ENCODE measurements at places on chromosomes 1 and 21.
A peak's percentile ranks its signal among the peaks of the same experiment; 100 is the strongest.

- no peak for DNase-seq
These were observed 16.4 kb upstream of the ATP1A1 start for GRCh38 chr1:116356673-116357072.

DNA sequence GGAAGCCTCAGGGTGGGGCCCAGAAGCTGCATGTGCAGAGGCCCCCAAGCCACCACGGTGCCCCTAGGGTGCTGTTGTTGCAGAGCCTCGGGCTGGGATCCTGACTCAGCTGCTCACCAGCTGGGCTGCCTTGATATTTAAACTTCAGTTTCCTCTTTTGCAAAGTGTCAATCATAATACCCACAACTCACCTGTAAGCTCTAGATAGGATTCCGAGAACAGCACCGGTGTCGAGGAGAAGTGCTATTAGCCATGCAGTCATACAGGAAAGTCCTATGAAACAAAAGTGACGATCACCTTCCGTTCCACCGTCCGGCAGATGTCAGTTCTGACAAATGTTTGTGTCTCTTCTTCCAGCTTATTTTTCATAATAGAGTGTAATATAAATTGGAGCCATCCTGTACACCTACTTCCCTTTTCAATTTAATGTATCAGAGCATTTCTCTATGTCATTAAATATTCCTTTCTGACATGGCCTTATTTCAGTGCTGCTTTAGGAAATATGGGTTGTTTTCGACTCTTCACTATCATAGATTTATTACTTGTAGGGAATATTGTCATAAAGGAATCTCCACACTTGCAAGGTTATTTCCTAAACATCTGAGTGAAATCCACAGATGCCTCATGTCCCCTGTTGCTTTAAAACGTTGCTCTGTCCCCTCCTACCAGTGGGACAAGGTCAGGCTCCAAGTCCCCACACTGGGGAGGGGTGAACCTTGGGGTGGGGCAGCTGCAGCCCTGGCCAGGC is 100.8 kb downstream of the SIK1 start:
- DNase-seq = no peak

- DNase-seq = no peak
These were observed 24.6 kb upstream of the COL9A2 start for GRCh38 chr1:40341491-40342380.

- no peak for DNase-seq
These were observed 12.4 kb upstream of the PRDM16 start for GRCh38 chr1:3056641-3057040.

DNA sequence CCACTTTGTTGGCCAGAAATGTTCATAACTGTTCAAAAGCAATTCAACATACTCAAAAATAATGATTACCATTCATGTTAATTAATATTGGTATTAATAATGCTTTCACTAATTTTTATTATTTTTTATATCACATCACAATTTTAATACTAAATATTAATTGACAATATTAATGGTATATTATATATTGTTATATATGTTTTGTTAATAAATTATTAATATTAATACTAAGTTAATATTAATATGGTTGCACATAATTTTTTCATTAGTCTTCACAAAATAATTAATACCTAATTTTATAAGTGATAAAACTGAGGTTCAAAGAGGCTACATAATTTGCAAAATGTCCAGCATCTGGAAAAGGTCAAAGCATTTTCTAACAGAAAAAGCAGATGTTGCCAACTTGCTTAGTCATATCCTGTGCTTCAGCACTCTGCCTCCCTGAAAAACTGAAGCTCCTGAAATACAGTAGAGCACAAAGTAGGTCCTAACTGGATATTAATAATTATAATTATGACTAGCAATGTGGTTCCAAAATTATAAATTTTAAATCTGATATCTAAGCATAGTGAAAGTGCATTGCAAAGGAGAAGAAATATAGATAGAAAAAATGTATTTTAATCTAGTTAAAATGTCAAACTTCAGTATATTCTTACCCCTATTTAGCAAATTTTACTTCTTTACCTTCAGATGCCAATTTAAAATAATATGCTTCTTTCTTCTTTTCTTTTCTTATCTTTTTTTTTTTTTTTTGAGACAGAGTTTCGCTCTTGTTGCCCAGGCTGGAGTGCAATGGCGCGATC is 123.2 kb upstream of the TNFSF4 start:
- DNase-seq = peak; percentile 65

- DNase-seq = peak; percentile 86
These were observed 1.1 kb upstream of the RCAN3 start for GRCh38 chr1:24501371-24502064.

GRCh38 chr1:220767312-220768125 is 19.2 kb upstream of the MTARC1 start:
- DNase-seq = no peak

DNA sequence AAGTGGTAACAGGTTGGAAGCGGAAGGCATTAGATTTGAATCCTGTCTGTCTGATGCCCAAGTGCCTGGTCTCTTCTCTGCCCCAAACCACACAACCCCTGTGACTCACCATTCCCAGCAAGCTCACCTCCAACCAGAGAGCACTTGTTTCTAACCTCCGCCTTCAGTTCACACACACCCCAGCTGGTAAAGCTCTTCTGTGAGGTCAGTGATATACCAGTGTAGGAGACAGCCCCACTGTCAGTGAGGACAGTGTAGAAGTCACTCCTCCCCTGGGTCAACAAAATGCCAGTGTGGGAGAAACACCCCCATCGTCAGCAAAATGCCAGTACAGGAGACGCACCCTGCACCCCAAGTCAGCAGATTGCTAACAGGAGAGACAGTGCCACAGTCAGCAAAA is 2.6 kb downstream of the RIMS3 start:
- peak; percentile 49 for DNase-seq

DNA sequence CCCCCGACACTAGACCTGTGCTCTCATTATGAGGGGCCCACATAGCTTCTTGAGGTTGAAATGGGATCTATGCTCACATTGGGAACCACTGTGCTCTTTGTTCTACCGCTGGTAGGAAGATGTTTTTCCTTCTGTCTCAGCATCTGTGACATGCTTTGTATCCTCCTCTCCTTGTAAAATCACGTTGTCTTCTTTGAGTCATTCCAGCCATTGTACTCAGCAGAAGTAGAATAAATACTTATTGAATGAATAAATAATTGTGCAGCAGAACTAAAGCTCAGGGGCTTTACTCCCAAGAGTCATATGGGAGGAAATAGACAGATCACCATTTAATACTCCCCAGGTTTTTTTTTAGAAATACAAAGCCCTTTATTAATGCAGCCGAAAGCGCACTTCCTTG is 66.3 kb upstream of the EDEM3 start:
- no peak for DNase-seq

DNA sequence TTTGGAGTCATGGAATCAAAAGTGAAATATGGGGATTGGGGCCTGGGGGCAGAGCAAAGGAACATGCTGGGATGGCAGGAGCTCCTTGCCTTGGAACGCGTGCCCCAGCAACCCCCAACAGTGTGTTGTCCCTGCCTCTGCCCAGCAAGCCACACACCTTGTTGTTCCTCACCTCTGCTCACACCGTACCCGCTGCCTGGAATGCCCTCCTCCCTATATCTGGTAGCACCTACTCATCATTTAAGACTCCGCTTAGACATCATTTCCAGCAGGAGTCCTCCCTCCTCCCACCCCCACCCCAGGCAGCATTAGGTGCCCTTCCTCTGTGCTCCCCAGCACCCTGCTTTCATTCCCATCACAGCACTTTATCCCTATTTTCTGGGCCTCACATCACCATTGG is 7.8 kb downstream of the NECTIN4 start:
- no peak for DNase-seq

DNA sequence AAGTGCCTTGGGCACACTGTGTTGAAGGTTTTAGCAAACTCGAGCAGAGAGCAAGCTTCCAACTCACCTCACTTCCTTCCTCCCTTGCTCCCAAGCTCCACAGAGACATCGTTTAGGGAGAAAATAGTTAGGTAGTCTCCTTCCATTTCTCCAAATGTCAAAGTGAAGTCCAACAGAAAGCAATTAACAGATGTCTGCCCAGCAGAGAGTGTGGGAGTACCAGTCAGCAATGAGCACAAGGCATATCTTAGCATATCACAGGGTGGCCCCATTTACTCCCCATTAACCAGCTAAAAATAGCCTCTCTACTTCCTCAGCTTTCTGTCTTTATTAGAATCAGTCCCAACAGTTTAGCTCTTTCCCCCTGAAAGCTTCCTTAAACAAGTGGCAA is 334.2 kb upstream of the CAMK1G start:
- no peak for DNase-seq
